Activated CD4-positive, alpha-beta T cell treated with anti-CD3 and anti-CD28 coated beads, Interleukin-2, amount 50 U/mL, for 16 hours (primary cell): ENCODE measurements at places on chromosomes 3 and 15.

GRCh38 chr3:177852001-177852807, 654.9 kb upstream of the TBL1XR1 start:
- DNase-seq = no peak

- DNase-seq = no peak
These were observed 7.3 kb upstream of the ITIH3 start for GRCh38 chr3:52787246-52787645.

- no peak for DNase-seq
These were observed 16.0 kb downstream of the CMSS1 start for GRCh38 chr3:99833617-99834205.

- DNase-seq = no peak
These were observed 67.1 kb upstream of the CHD2 start for GRCh38 chr15:92833106-92833433.

- no peak for DNase-seq
These were observed 114.5 kb downstream of the MEGF11 start for GRCh38 chr15:66138892-66139590.

- no peak for DNase-seq
These were observed 74.1 kb upstream of the MELTF start for GRCh38 chr3:197103766-197104165.

DNA sequence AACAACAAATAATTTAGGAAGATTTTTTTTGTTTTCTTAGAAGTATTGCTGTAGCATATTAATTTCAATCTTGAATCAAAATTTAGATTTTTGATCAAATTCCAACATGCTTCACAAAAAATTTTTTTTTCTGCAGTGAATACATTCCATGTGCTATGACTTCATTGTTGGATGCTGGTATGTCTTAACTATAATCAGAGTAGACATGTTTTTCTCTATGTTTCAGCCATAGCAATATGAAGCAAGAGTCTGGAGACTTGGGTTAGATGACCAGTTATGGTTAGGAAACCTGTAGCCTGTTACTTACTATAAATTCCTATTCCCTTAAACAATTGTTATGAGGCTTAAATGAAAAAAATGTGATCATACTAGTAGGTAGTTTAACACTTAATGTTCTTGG, 176.1 kb upstream of the CHL1 start:
- no peak for DNase-seq

DNA sequence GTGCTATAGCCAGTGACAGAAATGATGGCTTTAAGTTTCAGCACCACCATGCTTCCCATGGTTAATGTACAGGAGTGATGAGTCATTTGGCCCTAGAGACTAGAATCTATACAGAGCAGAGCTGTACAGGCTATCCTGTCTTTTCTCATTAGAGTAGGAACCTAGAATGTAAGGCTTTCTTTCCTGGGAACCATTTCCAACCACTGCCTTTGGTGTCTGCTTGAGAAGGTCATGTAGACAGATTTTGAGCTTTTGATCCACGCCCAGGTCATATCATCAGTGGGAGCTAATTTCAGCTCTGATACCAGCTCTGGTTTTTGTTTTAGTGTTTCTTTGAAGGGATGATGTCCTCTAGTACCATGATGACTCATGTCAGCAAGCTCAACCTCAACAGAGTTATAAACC, 543.1 kb downstream of the NTRK3 start:
- peak; percentile 0 for DNase-seq

- no peak for DNase-seq
These were observed 80.9 kb downstream of the TMCC1 start for GRCh38 chr3:129812589-129812988.

DNA sequence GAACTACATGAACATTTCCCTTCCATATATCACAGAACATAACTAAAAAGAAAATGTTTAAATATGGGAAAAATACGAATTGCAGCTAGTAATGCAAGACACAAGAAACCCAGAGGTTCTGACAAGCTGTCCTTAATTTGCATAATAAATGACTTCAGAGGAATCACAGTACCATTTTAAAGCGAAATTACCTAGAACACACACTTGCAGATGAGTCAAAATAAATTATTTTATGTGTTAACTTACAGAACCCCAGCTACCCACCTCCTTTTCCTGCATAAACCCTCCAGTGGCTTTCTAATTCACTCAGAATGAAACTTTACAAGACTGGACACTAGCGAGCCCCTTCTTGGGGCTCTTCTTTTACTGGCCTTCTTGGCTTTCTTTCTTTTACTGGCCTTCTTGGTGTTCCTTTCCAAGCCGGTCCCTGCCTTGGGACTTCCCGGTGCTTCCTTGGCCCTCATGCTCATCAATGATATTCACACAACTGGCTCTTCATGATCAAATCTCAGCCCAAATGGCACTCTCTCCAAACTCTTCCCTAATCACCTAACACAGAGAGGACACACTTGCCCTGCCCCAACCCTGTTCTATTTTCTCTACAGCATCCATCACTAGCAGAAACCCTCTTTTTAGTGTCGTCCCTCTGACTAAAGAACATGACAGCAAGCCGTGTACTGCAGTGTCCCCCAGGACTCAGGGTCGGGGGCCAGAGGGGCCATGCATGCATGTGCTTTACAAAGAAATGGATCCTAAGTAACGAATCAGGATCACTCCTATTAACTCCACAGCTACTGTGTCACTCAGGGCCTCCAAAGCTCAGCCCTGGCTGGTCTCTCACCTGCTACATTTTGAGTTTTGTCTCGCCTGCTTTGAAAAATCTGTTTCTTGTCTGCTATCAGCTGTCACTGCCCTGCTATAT, 4.8 kb downstream of the CHSY1 start:
- DNase-seq = no peak

GRCh38 chr15:100842756-100843730, 36.6 kb upstream of the ALDH1A3 start:
- no peak for DNase-seq

DNA sequence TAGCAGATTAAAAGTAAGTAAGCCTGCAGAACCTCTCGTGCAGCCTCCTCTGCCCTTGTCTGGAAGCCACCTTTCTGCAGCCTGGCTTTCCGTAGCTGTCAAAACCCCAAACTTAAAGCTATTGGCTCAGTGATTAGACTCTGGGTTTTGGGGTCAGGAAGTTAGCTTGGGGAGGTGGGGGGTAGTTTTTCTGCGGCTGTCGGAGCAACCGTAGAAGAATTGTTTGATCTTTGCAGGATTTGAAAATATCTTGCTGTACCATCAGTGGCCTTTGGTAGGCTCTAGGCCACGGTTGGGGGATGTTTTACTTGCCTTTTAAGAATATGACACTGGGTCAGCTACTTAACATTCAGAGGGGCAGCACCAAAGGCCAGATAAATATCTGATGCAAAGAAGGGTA, 88.4 kb upstream of the RASGRP1 start:
- DNase-seq = peak; percentile 84

- DNase-seq = peak; percentile 76
These were observed 3.9 kb upstream of the DNASE1L3 start for GRCh38 chr3:58214484-58215316.

- no peak for DNase-seq
These were observed 6.2 kb downstream of the CILP start for GRCh38 chr15:65204931-65205660.

DNA sequence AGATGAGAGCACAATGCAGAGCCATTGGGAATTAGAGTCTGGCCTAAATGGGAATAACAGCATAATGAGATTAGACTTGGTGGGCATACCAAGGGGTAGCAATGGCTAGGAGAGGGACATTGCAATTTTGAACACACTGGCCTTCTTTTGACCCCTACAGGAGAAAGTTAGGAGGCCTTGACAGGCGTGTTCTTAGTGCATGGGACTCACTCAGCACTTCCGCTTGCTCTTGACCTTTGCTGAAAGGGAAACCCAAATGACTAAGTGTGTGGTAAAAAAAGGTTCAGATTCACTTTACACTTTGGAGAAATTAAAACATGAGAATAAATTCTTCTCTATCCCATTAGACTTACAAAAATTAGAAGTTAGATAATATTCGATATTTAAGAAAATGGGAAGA, 317.4 kb downstream of the DIPK2A start:
- DNase-seq = no peak

GRCh38 chr3:14256046-14256445, 77.4 kb downstream of the LSM3 start:
- no peak for DNase-seq

DNA sequence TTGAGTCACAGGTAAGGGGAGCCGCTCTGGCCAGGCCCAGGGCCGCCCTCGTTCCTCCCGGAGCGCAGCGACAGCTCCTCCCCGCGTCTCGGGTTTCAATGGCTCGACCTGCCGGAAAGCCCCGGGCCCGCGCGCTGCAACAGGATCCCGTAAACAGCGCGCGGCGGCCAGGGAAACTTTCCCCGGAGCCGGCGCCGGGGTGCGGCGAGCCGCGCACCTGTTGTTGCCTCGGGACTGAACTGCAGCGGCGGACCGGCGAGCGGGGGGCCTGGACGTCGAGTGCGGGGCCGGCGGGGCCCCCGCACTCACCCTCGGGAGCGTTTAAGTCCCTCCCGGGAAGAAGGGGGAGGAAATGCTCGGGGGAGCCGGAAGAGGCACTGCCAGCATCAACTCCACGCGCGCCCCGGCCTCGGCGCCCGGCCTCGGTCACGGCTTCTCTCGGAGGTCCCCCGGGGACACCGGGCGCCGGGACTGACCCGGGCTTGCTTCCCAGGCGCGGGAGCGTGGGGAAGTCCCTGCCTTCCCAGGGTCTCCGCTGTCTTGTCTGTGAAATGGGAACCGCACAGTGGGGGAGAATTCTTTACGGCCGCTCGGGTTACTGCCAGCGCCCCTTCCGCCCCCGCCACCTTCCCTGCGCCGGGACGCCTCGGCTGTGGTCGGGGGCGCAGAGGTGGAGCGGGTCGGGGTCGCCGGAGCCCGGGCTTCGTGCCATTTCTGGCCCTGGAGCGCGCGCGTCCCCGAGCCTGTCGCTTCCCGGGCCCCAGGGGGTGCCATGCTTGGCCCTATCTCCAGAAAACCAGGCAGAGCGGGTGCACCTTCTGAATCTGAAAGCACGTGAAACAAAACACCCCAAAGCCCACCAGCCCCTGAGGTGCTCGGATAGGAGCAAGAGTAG, 7.5 kb upstream of the PGPEP1L start:
- peak; percentile 52 for DNase-seq

DNA sequence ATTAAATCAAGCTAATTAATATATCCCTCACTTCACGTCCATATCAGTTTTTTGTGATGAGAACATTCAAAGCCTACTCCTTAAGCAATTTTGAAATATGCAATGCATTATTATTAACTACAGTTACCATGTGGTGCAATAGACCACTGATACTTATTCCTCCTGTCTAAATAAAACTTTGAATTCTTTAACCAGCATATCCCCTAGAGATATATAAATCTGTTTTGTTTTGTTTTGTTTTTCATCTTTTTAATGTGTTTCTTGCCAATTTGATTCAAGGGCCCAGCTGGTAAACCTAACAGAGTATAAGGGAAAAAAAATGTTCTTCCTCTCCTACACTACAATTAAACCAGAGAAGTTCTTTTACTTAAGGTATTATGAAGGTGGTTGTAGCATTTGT, 524.2 kb downstream of the NAALADL2 start:
- no peak for DNase-seq

- no peak for DNase-seq
These were observed 449.9 kb downstream of the PDCD6IP start for GRCh38 chr3:34248352-34248751.

DNA sequence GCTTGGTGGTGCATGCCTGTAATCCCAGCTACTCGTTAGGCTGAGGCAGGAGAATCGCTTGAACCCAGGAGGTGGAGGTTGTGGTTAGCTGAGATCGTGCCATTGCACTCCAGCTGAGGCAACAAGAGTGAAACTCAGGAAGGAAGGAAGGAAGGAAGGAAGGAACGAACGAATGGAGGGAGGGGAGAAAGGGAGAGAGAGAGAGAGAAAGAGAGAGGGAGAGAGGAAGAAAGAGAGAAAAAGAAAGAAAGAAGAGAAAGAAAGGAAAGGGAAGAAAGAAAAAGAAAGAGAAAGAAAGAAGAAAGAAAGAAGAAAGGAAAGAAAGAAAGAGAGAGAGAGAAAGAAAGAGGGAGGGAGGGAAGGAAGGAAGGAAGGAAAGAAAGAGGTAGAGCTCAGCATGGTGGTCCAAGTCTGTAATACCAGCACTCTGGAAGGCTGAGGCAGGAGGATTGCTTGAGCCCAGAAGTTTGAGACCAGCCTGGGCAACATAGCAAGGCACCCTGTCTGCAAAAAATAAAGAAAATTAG, 81.9 kb downstream of the P2RY1 start:
- no peak for DNase-seq

- peak; percentile 19 for DNase-seq
These were observed 151.5 kb downstream of the LRRK1 start for GRCh38 chr15:101070502-101071273.

DNA sequence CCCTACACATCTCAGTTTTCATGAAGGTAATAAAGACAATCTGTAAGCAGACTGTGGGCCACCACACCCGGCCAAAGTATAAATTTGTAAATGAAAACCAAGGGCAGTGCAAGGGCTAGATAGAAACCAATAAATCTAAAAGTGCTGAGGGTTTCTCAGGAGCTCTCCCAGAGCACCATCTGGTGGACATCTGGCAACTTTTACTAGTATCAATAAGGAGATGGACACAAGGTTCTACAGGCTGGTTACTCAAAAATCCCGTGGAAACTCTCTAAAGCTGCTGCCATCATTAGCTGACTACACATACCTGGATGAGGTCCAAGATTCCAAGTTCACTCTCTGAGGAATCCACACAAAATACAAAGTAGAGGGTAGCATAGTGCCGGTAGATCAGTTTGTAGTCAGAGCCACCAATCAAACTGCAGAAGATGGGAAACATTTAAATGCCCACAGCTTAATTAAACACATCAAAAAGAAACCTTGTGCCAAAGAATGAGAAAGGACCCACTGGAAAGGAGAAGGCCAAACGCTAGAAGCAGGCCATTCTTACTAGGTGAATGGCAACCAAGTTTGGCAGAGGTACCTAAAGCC, 5.5 kb downstream of the AP3S2 start:
- peak; percentile 20 for DNase-seq

DNA sequence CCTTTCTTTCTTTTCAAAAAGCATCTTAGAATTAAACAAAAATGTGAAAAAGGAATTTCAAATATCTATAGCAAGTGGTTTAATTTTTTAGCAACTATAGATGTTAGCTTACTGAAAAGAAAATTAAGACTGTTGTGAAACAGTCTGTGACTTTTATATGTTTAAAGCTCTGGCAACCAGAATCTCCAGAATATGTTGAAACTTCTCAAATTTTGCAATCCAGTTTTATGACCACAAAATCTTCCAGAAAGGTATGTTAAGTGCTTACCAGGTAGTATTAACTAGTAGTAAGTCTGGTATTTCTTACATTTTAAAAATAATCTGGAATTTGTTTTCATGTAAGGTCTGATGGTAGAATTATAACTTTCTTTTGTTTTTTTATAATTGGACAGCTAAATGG, 235.0 kb downstream of the SLC9A9 start:
- DNase-seq = no peak

DNA sequence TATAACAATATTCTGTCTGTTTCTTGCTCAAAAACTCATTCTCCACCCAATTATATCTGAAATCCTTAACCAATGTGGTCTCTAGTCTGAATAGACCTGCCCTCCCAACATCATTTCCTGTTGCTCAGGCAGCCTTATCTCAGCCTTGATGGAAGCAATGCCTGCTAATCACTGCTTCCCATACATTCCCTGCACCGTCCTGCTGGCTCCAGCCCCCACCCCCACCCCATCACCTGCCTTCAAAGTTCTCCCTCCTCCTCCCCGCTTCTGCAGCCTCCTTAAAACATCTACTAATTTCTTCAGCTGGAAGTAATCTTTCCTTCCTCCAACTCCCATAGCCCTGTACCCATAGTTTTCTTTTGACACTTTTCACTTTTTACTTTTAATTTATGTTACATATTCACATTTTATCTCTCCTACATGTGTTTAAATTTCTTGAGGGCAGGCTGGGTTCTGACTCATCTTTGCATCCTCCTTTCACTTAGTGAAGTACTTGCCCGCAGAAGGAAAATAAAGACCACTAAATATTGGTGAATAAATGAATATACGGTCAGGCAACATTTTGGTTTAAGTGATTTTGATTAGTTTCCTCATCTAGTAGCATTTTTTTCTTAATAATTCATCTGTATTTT, 98.2 kb downstream of the MEIS2 start:
- DNase-seq = no peak
